Kasumi-1 (cell line): ENCODE measurements at places on chromosomes 1 and 21.

- DNase-seq: no peak
Measured at GRCh38 chr1:211267204-211267857, 8.2 kb downstream of the RCOR3 start.

- DNase-seq: no peak
Measured at GRCh38 chr1:233940908-233941307, 36.4 kb downstream of the SLC35F3 start.

- DNase-seq: no peak
Measured at GRCh38 chr1:209262631-209263030, 320.9 kb upstream of the CAMK1G start.

- DNase-seq: peak; percentile 84
Measured at GRCh38 chr21:14762734-14763694, 216.9 kb upstream of the SAMSN1 start.

GRCh38 chr1:229091721-229092136 is 179.2 kb upstream of the RAB4A start:
- DNase-seq: no peak
